Thoracic aorta (tissue), 2 donors: ENCODE measurements at places on chromosomes 2 and 18. TPM values are rescaled to one million over a fixed set of nuclear protein-coding genes. Genes with fewer than 3 reads are reported as not detected.

NEU2 gene
- not detected for total RNA-seq

DNA sequence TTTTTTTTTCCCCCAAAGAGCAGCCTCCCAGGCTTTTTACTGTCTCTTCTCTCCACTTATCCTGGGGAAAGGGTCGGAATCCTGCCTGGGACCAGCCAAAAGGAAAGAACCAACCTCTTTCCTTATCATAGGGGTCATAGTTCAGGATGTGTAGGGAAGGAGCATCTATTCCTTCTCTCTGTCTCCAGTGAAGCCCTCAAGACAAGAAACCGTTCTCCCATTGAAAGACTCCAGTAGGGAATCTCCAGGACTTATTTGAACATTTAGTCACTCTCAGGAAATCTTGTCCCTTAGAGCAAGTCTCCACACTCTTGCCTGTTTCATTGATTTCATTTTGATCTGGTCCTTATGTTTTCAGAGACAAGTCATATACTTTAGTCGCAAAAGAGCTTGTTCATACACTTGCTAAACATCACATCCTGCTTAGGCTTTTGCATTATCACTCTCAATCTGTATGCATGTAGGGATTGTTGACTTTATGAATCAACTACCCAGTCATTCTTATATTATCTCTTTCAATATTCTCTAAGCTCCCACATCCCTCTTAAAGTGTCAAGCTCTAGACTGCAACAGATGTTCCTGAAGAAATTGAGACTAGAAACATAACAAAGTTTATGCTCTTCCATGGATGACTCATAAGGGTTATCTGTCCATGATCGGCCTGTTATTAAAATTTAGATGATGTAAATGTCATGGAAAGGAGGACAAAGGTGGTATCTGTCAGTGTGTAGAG, 116.2 kb upstream of the ST6GAL2 start:
- no peak for DNase-seq
- no peak overlapping the region for H3K27ac ChIP-seq
- H3K36me3 ChIP-seq = no peaks in the 10 kb centered on the region
- no peak overlapping the region for H3K4me3 ChIP-seq
- H3K27me3 ChIP-seq = no peaks in the 10 kb centered on the region

DNA sequence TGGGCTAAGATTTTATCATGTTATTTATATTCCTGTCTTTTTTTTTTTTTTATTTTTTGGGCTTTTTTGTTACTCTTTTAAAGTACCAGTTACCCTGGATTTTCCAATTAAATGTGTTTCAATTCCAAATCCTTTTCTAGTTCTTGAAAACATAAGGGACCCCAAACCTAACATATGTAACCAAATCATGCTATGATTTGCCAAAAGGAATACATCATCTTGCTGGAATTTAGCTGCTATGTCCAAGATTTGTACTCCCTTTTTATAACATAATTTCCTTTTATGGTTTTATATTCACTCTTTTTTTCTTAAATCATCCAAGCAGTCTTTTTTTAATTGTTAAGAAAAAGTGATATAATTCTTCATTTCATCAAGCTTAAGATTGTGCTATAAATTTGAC, 60.9 kb upstream of the DSEL start:
- H3K36me3 ChIP-seq = no peaks in the 10 kb centered on the region
- H3K27me3 ChIP-seq = no peaks in the 10 kb centered on the region
- no peak for DNase-seq

DNA sequence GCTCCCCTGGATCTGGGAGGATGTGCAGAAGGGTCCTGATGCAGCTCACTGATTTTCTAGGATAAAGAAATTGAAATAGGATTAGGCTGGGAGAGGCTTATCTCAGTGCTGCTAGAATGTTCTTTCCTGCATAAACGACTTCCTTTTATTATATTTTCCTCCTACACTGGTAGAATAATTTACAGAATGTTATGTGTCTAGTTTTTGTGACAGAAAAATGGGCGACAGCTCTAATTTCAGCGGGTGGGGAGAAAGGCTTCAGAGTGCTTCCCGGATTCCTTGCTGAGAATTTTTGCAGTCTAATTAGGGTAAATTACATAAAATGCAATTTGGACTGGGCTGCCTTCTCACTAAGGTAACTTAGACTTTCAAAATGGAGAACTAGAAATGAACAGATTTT, 66.2 kb downstream of the SKA1 start:
- no peak overlapping the region for H3K27ac ChIP-seq
- no peaks in the 10 kb centered on the region for H3K4me1 ChIP-seq
- H3K27me3 ChIP-seq = no peaks in the 10 kb centered on the region

- no peak overlapping the region for H3K4me3 ChIP-seq
- H3K4me1 ChIP-seq = no peaks in the 10 kb centered on the region
- H3K27me3 ChIP-seq = no peaks in the 10 kb centered on the region
- no peak overlapping the region for H3K27ac ChIP-seq
- no peaks in the 10 kb centered on the region for H3K36me3 ChIP-seq
Observed at GRCh38 chr2:182090486-182090885, 104.8 kb downstream of the PPP1R1C start.

- peak overlapping the region; percentile 54 for H3K27ac ChIP-seq
- DNase-seq = no peak
- H3K27me3 ChIP-seq = no peaks in the 10 kb centered on the region
- H3K4me1 ChIP-seq = peaks cover 38% of the 10 kb centered on the region
- H3K4me3 ChIP-seq = no peak overlapping the region
- H3K36me3 ChIP-seq = peaks cover 33% of the 10 kb centered on the region
Observed at GRCh38 chr2:127651971-127652550, 6.1 kb downstream of the GPR17 start.

GRCh38 chr18:56999823-57000222, 147.1 kb upstream of the BOD1L2 start:
- peaks cover 33% of the 10 kb centered on the region for H3K4me1 ChIP-seq
- H3K27me3 ChIP-seq = no peaks in the 10 kb centered on the region
- H3K4me3 ChIP-seq = no peak overlapping the region
- H3K36me3 ChIP-seq = no peaks in the 10 kb centered on the region
